Activated naive CD8-positive, alpha-beta T cell treated with anti-CD3 and anti-CD28 coated beads for 36 hours (primary cell): ENCODE measurements at places on chromosomes 2 and 18.

- DNase-seq, result no peak
Measured at GRCh38 chr2:164840458-164840929, 1.1 kb downstream of the COBLL1 start.

GRCh38 chr18:7974200-7974874 lies 407.2 kb downstream of the PTPRM start:
- no peak for DNase-seq

DNA sequence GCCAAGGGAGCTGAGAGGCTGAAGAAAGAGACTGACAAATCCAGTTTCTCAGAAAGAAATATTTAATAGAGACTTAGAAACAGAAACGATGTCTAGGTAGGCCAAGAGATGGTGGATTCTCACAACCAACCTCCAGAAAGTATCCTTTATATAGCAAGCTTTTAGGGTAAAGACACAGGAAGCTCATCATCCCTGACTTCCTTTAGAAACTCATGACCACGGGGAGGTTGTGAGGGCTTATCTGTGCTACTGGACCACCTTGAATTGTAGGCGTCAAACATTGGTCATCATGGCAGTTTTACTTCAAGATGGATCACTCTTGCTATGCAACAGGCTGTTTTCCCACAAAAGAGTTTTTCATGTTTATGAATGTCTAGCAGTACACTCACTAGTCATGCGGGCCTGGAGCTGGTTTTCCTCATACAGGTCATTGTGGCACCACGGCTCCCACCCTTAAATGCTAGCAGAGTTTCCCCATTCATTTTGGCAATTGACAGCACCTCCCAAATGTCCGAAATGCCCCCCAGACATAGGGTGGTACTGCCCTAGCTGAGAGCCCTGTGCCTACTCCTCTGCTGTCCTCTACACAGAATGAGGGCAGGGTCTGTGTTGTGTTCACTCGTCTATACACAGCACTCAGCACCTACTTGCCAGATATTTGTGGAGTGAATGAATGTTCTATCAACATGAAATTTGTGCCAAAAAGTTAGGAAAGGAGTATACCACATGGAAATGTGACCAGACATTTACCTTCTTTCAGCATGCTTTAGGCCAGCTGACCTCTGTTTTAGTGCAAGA lies 89.0 kb downstream of the TMEM247 start:
- no peak for DNase-seq

GRCh38 chr2:225156853-225157451 lies 114.7 kb upstream of the DOCK10 start:
- DNase-seq, result no peak

DNA sequence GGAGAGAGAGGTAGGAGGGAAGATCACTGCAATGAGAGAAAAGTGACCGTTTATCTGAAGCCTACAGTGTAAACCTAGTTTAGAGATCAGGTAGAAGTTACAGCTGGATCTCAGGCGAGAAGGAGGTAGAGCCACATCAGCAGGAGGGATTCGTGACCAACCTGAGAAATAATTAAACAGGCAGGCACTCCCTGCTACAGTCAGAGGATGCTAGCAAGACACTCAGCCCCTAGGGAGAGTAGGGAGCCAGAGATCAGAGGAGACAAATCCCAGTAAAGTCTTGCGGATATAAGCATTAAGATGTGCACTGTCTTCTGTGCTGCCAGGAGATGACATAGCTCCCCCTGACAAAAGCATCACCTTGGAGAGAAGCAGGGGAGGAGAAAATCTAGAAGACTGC lies 629.1 kb upstream of the SLC39A10 start:
- DNase-seq, result no peak

GRCh38 chr2:108145557-108146326 lies 94.0 kb upstream of the SULT1C3 start:
- DNase-seq, result no peak

DNA sequence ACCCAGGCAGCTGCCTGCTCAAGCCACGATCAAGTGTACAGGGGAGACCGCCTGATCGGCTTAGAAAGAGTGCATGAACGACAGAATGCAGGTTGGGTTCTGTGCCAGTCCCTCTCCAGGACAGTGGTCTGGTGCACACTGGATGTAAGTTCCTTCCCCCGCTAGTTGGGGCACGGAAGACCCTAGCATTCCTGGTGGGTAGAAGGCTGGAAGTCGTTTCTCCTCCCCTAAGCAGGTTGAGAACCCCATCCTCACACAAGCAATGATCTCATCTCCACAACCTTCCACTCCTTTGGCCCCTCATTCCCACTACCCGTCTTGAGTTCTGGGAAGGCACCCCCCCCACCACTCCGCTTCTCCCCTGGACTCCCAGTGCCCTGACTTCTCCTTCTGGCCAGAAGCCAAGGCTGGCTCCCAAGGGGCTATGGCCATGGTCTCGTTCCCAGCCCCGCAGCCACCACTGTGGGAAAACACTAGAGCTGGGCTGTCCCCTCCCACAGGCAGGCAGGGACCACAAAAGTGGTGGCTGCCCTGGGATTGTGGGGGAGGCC lies 1.4 kb upstream of the ANKRD39 start:
- no peak for DNase-seq

DNA sequence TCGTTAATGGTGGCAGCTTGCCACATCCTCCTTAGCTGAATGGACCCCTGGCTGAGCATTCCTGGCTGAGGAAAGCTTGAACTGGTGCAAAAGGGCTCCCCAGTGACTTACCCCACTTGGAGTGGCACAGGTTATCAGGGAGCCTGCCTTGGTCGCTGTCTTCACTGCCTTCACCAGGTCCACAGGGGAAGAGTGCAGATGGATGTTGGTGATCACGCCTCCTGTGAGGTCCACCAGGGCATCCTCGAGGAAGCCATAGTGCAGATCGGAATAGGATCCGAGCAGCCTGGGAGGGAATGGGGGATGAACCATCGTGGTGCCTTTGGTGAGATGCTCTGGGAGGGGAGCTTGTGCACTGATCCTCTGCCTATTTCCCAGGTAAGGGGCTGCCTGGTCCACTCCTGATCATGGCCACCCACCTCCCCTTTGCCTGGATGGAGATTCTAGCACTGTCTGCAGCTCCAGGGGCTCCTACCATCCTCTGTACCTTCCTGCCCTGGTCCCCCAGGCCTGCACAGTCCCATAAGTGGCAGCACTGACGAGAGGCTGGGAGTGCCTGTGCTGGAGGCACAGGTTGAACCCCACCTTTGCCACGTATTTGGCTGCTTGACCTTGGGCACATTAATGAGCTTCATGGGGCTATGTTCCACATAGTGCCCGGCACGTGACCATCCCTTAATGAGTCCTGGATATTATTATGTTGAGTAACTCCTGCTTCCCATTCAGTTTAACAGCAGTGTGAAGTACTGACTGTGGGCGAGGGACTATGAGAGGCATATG lies 43.0 kb downstream of the CAPN13 start:
- DNase-seq, result no peak

DNA sequence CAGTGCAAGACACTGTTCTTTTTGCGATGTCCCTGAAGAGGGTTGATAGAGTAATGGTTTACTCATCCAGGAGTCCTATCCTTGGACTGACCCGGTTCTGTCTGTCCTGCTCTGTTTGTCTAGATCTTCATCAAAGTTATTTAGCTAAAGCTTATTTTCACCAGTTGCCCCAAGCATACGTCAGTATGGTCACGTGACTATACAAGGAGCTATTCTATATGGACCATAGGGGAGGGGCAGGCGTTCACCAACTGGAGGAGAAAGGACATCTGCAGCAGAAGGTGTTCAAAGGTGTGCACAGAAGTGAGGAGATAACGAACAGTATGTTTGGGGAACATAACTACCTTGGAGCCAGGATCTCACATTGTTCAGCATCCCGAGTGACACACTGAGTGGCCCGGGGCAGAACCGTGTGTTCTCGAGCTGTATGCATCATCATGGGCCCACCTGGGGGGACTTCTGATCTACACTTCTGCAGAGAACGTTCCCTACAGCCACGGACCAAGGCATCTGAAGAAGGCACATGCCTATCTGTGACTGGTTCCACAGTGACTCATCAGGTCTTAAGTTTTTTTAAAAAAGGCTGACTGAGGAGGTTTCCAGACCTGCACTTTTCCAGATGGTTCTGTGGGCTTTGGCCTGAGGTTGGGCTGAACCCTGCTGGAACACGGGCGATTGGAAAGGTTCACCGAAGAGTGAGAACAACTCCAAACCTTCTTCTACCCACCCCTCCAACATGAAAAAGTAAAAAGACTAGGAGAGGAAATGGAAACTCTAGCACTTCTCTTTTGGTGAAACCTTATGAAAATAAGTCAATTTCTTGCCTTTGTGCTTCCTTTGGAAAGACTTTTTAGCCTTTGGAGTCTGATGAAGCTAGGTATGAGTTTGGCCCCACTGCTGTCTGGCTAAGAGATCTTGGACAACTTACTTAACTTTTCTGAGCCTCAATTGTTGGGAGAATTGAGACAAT lies 68.6 kb upstream of the YWHAQ start:
- DNase-seq, result no peak

GRCh38 chr2:108579623-108580022 lies 45.4 kb downstream of the LIMS1 start:
- DNase-seq, result no peak

DNA sequence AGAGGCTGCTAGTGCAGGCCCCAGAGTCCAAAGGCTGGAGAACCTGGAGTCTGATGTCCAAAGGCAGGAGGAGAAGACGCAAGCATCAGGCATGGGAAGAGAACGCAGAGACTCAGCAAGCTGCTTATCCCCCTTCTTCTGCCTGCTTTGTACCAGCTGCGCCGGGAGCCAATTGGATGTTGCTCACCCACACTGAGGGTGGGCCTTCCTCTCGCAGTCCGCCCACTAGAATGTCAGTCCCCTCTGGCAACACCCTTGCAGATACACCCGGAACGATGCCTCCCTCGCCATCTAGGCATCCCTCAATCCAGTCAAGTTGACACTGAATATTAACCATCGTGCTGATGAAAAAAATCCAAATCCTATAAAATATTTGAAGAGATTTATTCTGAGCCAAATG lies 141.6 kb downstream of the TWIST2 start:
- DNase-seq, result no peak

- no peak for DNase-seq
Measured at GRCh38 chr2:39865751-39866150, 86.7 kb upstream of the THUMPD2 start.

DNA sequence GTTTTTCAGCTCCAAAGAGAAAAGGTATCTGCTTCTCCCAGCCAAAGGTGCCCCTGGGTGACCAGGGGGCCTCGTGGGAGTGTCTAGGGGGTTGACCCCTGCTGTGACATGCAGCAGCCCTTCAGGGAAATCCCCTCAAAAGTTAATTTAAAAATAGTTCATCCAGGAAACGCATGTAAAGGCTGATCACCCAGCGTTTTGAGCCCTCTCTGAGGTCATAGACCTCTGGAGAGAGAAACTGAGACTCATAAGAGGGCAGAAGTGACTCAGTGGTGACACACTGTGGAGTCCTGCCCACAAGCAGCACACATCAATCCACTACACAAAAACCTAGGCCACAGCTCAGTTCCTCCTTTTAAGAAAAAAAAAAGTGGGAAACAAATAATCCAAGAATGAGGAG lies 11.9 kb downstream of the GAL3ST2 start:
- peak; percentile 57 for DNase-seq

GRCh38 chr2:479490-480176 lies 191.7 kb upstream of the ALKAL2 start:
- DNase-seq, result no peak

GRCh38 chr2:11891028-11891427 lies 144.6 kb downstream of the LPIN1 start:
- no peak for DNase-seq

GRCh38 chr2:188050726-188051125 lies 240.9 kb upstream of the GULP1 start:
- DNase-seq, result no peak

DNA sequence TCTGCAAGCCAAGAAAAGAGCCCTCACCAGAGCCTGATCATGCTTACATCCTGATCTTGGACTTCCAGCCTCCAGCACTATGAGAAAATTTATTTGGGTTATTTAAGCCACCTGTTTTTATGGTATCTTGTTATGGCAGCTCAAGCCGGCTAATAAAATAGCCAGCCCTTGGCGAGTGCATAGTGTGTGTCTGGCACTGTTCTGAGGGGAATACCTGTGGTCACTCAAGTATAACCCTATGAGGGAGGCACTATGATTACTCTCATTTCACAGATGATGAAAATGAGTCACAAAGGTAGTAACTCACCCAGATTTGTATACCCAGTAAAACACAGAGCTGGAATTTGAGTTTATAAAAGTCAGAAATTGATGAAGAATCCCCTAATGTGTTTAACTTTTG lies 556.9 kb upstream of the SETBP1 start:
- no peak for DNase-seq

GRCh38 chr18:31430072-31430471 lies 17.5 kb upstream of the DSG3 start:
- DNase-seq, result no peak

- no peak for DNase-seq
Measured at GRCh38 chr2:116724550-116724949, 1089.9 kb upstream of the DDX18 start.

DNA sequence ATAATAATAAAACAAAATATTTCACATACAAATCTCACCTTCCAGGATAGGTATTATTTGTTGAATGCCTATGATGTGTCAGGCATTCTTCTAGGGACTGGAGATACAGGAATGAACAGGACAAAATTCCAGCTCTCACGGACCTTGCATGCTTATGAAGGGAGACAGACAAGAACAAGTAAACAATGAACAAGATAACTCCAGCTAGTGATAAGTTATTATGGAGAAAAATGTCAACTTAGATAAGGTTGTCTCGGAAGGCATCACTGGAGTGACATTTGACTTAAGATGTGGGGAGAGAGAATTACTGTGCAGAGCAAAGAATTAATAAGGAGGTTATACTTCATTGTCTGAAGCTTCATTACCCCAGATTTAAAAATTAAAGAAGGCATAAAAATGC lies 836.7 kb downstream of the SOCS6 start:
- DNase-seq, result no peak

GRCh38 chr2:133552821-133553220 lies 15.4 kb downstream of the NCKAP5 start:
- no peak for DNase-seq

- peak; percentile 36 for DNase-seq
Measured at GRCh38 chr2:55232863-55233657, 572 bp downstream of the RPS27A start.

DNA sequence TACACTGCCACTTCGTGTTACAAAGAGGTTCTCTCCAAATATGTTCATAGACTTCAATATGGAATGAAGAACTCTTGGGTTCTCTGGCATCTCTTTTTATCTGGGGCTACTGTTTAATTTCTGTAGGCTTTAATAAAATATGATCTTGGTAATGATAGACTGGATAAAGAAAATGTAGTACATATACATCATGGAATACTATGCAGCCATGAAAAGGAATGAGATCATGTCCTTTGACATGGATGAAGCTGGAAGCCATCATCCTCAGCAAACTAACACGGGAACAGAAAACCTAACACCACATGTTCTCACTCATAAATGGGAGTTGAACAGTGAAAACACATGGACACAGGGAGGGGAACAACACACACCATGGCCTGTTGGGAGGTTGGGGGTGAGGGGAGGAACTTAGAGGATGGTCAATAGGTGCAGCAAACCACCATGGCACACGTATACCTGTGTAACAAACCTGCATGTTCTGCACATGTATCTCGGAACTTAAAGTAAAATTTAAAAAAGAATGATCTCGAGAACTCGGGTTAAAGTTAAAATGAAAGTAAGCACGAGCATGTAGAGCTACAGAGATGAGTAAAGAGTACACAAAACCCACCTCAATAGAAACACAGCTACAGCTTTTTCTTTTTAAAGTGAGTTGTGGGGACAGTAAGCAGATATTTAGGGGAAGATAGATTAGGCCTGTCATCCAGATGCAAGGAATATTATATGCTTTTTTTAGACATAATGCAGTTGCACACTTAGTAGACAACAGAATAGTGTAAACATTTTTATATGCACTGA lies 102.3 kb downstream of the SGPP2 start:
- DNase-seq, result no peak

- no peak for DNase-seq
Measured at GRCh38 chr2:43553341-43553855, 42.4 kb downstream of the THADA start.
